ENCODE measurements at places on chromosomes 1 and 21.

DNA sequence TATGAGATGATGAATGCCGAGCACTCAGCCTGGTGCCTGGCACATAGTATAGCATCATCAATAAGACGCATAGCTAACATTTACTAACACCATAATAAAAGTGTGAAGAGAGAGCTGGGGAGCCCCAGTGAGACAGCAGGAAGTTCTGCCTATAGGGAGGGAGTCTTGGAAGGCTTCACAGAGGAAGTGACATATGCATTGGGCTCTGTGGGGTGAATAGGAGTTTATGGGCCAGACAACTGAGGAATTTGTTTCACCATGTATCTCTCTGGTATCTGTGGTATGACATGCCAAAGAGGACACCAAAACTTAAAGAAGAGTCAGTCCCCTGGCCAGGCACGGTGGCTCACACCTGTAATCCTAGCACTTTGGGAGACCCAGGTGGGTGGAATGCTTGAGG lies 118.3 kb upstream of the TMEM51 start:
- no peak for DNase-seq

- DNase-seq: no peak
These were observed 24.7 kb downstream of the HSF2BP start for GRCh38 chr21:43634618-43635017.

DNA sequence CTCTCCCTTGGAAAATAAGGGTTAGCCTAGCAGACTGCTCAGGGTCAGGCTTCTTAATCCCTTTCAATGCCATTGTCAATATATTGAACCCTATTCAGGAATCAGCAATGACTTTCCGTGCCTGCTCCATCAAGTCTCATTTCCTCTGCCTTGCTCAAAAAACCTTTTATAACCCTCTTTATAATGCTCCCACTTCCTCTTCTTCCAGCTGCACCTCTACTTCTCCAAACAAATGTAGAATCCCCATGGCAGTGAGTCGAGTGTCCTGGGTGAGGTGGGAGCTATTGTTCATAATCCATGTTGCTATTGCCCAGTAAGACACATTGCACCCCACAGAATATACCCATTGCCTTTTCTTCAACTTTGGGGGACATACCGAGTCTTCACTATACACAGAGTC lies 58.6 kb downstream of the OLIG1 start:
- no peak for DNase-seq

GRCh38 chr1:104064399-104064798 lies 314.7 kb downstream of the AMY1C start:
- no peak for DNase-seq

DNA sequence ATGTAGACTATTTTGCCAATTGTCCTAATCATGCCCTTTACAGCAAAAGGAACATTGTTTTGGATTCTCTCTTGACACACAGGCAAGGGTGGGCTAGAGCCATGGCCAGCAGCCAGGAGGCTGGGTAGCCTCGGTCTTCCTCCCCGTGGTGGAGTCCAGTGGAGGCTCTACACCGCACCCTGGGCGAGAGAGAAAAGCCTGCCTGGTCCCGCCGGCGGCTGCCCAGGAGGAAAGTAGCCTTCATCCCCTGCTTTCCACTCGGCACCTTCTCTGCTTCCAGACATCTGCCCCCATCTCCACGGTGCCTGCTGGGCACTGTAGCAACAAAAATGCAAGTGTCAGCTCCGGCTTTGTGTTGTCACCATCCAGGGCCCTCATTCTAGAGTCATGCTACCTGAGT lies 21.6 kb downstream of the PROK1 start:
- DNase-seq: no peak

DNA sequence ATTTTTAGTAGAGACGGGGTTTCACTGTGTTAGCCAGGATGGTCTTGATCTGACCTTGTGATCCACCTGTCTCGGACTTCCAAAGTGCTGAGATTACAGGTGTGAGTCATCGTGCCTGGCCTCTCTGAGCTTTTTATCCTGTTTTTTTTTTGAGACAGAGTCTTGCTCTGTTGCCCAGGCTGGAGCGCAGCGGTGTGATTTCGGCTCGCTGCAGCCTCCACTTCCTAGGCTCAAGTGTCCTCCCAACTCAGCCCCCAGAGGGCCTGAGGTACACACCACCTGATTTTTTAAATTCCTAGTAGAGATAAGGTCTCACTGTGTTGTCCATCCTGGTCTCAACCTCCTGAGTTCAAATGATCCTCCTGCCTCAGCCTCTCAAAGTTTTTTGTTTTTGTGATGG lies 20.4 kb downstream of the SESN2 start:
- DNase-seq: no peak

DNA sequence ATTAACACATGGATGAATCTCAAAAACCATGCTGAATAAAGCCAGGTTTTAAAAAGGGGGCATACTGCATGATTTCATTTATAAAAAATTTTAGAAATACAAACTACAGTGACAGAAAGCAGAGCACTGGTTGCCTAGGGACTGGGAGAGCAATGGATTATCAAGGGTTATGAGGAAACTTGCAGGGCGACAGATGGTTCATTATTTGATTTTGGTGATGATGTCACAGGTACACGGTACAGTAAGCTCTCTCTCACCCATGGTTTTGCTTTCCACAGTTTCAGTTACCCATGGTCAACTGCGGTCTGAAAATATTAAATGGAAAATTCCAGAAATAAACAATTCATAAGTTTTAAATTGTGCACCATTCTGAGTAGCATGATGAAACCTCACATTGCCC lies 14.1 kb downstream of the VAMP4 start:
- no peak for DNase-seq

GRCh38 chr1:200473698-200474371 lies 64.0 kb upstream of the ZNF281 start:
- DNase-seq: peak; percentile 98

GRCh38 chr1:2642131-2642559 lies 9.3 kb upstream of the MMEL1 start:
- DNase-seq: no peak

DNA sequence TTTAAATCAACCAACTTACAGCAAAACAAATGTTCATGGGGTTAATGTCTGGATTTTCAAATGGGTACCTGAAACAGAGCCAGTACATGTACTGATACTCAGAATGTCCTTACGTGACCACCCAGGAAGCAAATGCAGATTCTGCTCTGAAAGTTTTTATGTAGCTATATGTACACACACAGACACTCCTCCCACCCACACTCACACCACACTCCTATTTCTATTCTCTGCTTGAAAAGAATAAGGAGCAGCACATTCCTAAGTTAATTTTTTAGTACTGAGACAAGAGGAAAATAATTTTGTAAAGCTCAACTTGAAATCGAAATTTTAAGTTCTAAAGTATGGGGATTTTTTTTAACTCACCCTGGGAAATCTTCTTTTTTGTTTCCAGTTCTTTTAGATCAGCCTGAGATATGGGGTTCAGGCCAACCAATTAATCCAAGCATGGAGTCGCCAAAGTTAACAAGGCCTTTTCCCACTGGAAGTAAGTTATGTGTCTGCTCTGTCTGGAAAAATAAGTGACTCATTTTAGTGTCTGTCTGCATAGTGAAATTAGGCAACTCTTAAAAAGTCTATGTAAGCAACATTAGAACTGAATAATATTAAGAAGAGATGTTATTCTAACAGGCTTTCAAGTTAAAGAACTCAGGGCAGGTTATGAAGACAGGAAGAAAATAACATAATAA lies 75.5 kb upstream of the DYNLT5 start:
- DNase-seq: no peak

DNA sequence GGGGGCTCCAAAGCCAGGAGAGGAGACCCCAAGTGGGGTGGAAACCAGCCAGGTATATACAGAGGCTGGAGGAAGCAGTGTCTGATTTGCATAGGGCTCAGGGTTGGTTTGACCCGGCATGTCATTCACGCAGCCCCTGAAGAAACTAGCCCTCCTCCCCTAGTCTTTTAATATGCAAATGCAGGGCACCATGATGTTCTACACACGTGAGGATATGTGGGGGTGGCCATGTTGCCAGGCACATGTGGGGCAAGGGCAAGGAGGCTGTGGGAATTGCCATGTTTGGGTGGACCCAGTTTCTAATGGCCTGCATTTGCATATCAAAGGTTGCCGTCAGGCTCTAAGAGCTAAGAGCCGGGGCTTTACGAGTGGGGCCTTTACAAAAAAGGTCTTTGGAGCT lies 12.0 kb upstream of the RHOU start:
- no peak for DNase-seq

GRCh38 chr1:81470275-81470674 lies 330.5 kb upstream of the ADGRL2 start:
- DNase-seq: no peak
